ENCODE measurements at places on chromosomes 1 and 21.

- DNase-seq, result no peak
Measured at GRCh38 chr1:72285074-72285425, 2.7 kb upstream of the NEGR1 start.

DNA sequence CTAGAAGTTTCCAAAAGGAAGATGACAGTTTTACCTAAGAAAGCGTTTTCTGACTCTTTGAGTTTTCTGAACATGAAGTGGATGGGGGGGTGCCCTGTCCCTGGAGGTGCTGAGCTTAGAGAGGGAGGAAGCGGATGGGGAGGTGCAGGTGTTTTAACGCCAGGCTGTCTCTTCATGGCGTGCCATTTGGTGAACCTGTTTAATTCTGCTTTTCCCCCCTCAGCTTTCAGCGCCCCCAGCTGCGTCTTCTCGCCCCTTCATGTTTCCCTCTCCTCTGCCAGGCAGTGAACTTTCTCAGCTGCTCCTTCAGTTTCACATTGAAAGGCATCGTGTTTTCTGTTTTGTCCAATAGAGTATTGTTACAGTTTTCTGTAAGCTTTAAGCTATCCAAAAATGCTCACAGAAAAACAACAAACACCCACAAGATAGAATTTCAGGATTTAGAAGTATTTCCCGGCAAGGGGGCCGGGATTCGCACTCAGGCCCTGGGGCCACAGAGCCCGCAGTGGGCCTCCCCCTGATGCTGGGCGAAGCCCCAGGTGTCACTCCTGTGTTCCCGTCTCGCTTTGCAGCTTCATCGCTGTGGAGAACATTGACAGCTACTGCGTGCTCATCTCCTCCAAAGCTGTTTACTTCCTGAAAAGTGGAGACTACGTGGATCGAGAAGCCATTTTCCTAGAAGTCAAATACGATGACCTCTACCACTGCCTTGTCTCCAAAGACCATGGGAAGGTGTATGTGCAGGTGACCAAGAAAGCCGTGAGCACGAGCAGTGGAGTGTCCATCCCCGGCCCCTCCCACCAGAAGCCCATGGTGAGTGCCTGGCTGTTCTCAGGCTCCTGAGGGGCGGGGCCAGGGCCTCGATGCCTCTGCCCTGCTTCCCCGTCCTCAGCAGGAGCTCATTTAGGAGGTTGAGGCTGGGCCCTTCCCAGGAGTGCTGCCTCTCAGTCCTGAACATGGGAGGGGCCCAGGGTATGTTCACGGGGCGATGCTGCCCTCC is 111.4 kb downstream of the DHRS3 start:
- no peak for DNase-seq

DNA sequence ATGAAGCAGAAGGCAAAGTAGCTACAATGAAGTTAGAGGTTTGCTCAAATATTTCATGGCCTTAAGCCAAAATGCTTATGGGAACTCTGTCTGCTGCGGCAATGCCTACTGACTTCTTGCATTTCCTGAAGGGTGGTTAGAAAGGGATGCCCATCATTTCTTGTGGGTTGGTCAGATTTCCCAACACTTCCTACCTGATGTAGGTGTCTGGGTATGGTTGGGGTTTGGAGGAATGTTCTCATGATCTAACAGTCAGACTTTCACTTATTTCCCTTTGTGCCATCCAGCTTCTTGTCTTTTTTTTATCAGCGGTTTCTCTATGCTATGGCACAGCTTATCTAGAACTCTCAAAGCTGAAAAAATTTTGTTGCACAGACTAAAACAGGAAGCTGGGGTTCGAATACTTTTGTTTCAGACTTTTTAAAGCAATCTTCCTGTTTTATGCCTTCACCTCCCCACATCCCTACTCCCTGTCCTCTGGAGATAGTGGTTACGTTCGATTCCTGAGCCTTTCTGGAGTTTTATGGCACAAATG is 307.7 kb downstream of the USP25 start:
- no peak for DNase-seq

- no peak for DNase-seq
Measured at GRCh38 chr1:206600527-206600926, 11.7 kb downstream of the EIF2D start.

- DNase-seq, result no peak
Measured at GRCh38 chr21:30988706-30989105, 49.6 kb downstream of the KRTAP19-8 start.

GRCh38 chr1:225597926-225598575 is 54.9 kb downstream of the ENAH start:
- DNase-seq, result no peak

DNA sequence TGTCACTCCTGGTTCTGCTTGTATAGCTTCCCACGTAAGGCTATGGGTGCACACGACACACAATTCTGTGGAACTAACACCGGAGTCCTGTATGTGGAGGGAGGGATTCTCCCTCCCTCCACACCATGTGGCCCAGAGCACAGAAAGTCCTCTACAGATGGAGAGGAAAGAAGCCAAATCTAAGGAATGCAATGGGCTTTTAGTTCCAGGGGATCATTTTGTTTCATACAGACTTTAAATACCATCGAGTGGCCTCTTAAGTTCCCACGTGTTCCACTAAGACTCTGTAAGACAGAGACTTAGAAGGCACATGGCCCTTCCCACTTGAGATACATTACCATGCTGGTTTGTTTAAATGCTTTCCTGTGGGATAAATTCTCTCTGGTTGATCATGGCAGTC is 156.0 kb downstream of the TGFB2 start:
- no peak for DNase-seq

DNA sequence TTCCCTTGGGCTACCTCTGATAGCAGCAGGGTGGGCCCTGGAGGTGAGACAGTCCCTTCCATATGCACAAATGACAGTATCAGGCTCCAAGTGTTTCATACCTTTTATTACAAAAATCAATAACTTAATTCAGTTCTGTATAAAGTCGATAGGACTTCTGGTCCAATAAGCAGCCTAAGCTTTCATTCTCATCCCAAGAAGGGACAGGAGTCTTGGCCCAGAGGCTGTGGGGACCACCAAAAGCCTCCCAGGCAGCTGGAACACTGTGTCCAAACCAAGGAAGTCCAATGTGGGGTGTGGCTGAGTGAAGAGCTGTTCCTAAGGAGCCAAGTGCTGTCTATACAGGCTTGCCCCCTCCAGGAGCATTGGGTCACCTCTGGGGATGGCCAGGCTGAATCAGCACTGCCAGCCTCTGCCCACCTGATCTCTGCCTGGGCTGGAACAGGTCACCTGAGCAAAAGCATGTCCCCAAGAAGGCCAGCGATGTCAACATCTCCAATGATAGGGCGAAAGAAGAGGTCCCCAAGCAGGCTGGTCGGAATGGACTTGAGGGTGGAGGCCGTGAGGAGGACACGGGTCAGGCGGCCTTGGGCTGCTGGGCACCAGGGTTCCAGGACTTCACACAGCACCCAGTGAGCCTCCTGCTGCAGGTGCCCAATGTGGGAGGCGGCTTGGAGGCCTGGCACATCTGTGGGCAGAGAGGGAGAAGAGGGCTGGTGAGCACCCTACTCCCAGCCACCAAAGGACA is 2.2 kb downstream of the NR0B2 start:
- no peak for DNase-seq

- no peak for DNase-seq
Measured at GRCh38 chr1:236181059-236181458, 38.7 kb downstream of the GPR137B start.

GRCh38 chr1:236064674-236065508 is at the start of gene NID1:
Gene NID1 (minus strand): TSS chr1:236065090. CDS start chr1:236065079, 11 bp downstream.
- peak; percentile 22 for DNase-seq

- no peak for DNase-seq
Measured at GRCh38 chr1:2935184-2935583, 86.1 kb upstream of the ACTRT2 start.

DNA sequence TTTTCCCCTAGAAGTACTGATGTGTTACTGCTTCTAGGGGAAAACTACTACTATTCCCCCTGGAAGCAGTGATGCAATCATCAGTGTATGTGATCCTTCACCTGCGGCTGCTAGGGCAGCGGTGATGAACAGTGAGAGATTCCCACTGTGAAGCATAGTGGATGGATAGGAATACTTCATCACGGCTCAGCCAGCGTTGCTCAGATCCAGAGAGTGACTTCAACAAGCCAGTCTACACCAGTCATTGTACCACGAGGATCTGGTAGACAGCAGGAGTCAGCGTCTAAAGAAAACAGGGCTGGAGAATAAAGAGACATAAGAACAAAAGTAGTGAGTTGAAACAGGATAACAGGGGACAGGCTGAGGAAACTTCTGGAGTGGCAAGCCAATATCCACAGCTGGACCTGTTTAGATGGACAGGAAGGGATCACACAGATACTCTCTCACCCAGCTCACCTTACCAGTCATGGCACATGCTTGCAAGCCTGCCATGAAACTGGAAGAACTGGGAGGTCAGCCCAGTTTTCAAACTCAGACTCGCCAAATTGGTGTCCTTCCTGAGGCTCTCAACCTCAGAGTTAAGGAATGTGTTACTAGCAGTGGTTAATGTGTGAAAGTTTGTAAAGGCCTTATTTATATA is 42.4 kb upstream of the LRRC52 start:
- DNase-seq, result no peak

DNA sequence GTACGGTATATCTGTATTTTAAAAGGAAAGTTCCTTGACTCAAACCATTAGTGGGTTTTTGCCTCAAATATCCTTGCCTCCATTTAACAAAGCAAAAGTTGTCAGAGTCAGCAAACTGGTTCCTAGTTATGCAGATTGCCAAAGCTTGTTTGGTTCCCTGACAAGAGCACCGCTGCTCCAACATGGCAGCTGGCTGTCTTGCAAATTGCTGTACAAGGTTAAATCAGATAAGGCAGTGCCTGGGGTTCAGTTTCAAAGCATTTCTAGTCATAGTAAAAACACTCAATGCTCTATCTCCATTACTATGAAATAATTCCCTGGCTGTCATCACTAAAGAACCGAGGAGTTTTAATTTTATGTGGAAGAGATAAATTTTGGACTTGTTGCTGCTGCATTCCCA is 11.3 kb upstream of the CFAP107 start:
- DNase-seq, result no peak

GRCh38 chr1:234928642-234929041 is 200.0 kb downstream of the TOMM20 start:
- DNase-seq, result no peak

DNA sequence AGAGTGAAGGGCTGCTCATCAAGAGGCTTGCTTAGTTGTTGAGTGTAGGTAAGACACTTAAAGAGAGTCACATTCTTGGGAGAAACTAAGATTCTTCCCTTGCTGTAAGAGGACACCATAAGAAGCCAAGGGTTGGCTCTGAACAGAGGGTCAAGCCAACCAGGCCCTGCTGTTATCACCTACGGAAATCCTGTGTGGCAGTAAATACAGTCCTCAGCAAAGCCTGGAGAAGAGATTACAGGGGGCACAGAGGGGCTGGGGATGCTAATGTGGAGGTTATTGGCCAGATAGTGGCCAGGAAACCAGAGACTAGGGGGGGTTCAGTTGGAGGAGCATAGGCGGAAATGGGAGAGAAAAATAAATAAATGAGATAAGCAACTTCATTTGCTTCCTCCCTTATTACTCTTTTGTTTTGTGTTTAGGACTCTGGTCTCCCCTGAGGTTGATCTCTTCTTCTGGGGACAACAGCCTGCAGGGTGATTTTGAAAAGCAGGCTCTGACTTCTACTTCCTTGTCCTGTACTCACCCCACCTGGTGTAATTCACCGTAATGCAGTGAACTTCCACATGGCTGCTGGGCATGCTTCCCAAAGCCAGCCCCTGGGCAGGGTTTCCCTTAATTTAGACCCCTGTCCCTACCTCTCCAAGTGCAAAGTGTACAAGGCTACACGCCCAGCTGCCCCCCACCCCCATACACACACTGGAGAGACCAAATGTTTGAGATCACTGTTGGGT is 40.9 kb downstream of the MTARC1 start:
- no peak for DNase-seq

DNA sequence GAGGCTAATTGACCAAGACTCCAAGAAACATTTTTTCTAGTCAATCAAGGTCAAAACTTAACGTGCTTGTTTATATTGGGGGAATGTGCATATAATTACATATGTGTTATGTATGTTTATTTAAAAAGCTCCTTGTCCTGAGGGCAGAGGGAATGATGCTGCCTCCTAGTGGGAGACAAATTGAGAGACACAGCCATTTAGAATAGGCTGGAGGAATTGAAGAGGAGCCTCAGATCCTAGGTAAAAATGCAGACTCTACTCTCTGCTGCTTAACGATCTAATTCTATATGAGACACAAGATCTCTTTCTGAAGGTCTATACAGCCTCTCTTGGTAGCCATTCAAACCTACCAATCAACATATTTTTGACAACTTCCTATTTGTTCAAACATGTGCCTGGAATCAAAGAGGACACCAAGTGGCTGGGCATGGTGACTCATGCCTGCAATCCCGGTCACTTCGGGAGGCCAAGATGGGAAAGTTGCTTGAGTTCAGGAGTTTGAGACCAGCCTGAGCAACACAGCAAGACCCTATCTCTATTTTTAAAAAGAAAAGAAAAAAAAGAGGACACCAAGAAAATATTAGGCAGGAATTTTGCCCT is 136.6 kb upstream of the ZNF648 start:
- no peak for DNase-seq

DNA sequence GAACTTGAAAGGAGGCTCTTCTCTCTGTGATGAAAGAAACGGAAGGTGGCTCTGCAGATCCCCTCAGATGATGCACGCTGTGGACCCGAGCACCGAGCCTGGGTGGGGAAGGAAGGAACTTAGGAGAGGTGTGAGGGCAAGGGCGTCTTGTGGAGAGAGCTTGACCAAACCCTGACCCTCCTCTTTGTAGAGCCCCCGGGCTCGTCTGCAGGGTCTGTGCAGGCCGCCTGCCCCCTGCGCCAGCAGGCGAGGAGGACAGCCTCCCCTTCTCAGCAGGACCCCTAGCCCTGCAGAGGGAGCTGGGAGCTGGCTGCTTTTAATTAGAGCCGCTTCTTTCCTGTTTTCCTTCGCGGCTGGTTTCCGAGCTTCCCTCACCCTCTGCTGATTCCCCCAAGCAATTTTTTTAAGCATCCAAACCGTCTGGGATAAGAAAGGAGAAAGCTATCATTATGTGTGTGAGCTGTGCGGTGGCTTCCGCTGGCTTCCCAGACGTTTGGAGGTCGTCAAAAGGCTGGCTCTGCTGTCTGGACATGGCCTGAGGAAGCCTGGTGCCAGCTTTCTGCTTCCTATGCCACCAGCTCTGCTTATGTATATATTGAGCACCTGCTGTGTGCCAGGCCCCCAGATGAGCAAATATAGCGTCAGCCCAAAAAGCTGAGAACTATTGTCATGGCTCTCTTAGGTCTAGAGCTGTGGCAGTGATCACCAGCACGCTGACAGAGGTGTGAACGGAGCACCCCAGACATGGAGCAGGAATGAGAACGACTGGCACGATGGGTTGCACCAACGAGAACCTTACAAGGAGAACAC is 160.2 kb upstream of the IRF2BP2 start:
- DNase-seq, result no peak

- DNase-seq, result no peak
Measured at GRCh38 chr1:161200992-161201835, 953 bp upstream of the NDUFS2 start.

DNA sequence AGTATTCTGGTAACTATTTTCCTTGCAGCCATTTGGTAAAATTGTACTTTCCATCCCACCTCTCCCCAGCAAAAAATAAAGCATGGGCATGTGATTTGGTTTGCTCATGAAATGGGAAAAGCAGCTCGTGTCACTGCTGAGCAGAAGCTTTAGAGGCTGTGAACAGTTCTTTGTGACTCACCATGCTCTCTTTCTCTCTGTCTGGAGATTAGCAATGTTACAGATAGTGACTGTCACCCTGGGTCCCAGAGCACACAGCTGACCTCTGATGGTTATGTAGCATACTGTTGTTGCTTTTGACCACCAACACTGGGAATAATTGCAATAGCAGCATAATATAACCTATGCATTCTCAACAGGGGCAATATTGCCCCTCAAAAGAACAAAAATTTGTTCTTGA is 70.6 kb downstream of the RGS2 start:
- DNase-seq, result no peak

- DNase-seq, result no peak
Measured at GRCh38 chr1:167165948-167166689, 54.6 kb upstream of the POU2F1 start.

GRCh38 chr1:214426426-214426812 is 125.0 kb downstream of the PTPN14 start:
- DNase-seq, result no peak

Data from stimulated activated CD4-positive, alpha-beta T cell treated with anti-CD3 and anti-CD28 coated beads, Interleukin-1b, Interleukin-23, amount 100 ng/mL, for 4 hours (primary cell).